ENCODE measurements at places on chromosomes 2 and 18. TPM values are rescaled to one million over a fixed set of nuclear protein-coding genes. Genes with fewer than 3 reads are reported as not detected.

DNA sequence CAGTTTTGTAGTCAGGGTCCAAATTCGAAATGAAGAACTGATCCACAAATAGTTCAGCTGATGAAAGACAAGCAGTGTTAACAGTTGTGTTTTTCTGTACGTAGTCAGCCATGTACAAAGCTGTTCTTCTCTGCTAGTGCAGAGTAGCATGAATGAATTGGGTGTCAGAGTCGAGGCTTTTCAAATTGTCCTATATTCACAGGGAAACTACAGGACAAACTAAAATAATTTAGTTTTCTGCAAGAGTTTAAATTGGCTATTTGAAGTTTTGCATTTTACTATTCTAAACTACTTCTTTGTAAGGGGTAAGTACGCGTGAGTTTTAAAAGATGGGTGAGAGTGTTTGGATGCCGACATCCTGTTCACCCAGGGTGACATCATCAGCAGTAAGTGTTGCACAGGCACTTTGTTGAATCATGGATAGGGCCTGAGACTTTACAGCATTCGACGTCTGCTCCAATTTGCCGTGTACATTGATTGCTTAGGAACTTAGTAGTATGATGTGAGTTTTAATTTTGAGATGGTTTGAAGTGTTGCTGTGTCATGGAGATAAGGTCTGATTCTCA, 147.2 kb upstream of the NFATC1 start:
- no peaks in the 10 kb centered on the region for H3K4me1 ChIP-seq
- H3K4me3 ChIP-seq = no peak overlapping the region
- H3K27ac ChIP-seq = no peak overlapping the region
- no peaks in the 10 kb centered on the region for H3K27me3 ChIP-seq

DNA sequence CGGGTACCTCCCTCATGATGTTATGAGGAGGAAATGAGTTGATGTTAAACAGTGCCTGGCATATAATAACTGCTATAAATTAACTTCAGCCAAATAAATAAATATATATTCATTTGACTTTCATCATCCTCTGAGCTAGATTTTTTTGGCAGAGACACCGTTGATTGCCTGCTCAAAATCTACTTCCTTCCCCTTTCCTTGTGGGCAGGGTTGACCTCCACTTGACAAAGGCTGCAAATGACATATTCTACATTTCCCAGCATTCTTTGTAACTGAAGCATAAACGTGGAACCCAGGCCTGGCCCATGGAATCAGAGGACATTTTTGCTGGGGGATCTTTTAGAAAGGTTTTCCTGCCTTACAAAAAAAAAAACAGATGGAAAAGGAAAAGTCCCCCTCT, 177.8 kb downstream of the TXNL1 start:
- no peaks in the 10 kb centered on the region for H3K27me3 ChIP-seq
- H3K36me3 ChIP-seq = no peaks in the 10 kb centered on the region
- no peaks in the 10 kb centered on the region for H3K4me1 ChIP-seq
- H3K27ac ChIP-seq = no peak overlapping the region
- H3K4me3 ChIP-seq = no peak overlapping the region
- no peak for DNase-seq

DNA sequence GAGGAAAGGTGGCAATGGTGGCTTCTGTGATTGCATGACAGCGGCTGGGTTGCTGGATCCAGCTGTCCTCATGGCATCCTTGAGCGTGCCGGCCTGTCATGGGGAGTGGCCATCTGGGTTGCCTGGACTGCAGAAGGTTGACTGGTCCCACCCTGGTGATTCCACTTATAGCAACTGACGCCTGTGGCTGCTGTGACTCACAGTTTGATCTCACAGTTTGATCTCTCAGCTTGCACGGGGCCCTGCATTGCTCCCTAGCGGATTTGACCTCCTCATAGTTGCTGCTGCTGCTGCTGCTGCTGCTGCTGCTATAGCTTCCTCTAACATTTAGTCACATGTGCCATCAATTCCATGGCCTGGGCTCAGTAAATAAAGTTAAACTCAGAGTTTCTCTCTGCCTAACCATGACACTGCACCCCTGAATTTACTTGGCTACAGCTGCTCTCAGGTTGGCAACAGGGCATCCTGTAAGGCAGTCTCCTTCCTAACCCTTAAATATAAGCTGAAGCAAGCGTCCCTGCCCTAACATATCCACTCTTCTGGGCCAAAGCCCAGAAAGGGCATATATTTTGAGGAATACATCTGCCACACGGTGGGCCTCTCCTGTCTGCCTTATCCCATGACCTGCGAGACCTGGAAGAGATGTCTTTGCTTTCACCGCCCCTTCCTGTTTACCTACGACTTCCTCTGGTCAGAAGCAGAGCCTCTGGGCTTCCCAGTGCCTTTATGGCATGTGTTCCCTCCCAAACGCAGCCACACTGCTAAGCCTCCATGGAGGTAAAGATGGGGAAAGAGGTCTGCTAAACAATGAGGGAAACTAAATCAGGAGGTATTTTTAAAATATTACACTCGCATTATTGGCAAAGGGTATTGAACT, 37.8 kb upstream of the CCDC150 start:
- peak; percentile 66 for DNase-seq
- no peaks in the 10 kb centered on the region for H3K36me3 ChIP-seq
- H3K4me3 ChIP-seq = no peak overlapping the region
- no peaks in the 10 kb centered on the region for H3K4me1 ChIP-seq
- H3K27me3 ChIP-seq = no peaks in the 10 kb centered on the region
- no peak overlapping the region for H3K27ac ChIP-seq

GAL3ST2 gene
- 13.6 TPM for polyA plus RNA-seq

TMEM37 gene
- polyA plus RNA-seq = 96.9 TPM

Measured in sigmoid colon (tissue), 7 donors.